ENCODE measurements at places on chromosomes 6 and 20.

- DNase-seq: no peak
These were observed 2.6 kb upstream of the NCOA3 start for GRCh38 chr20:47499053-47499452.

- no peak for DNase-seq
These were observed 10.1 kb downstream of the SAMHD1 start for GRCh38 chr20:36941401-36941835.

DNA sequence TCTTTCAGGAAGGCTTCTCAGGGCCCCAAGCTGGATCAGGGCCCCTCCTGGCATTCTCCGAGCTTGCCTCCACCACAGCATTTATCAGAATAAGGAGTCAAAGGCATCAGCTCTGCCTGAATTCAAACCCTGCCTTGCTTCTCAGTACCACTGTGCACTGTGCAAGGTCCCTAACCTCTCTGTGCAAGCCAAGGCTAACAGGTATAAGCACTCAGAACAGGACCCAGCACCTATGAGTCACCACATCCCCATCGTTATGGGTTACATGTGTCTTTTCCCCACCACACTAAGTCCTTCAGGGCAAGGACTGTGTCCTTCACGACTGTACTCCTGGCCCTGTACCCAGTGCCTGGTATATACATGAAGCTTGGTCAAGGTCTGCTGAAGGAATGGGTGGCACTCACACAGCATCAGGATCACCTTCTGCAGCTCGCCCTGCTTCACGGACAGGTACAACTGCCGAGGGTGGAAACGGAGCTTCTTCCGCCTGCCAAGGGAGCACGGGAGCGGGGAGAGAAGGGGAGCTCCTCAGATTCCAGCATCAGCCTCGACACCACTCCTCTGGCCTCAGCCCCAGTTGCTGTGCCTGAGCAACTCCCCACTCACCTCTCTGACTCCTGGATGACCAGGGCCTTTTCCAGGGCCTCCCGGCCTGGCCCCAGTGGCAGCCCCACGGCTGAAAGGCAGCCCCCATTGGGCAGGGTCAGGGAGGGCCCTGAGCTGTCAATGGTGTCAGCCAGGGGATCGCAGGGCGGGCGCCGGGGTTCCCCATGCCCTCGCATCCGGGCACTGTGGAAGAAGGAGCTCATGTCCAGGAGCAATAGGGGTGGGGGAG, 8.6 kb upstream of the SLC44A4 start:
- no peak for DNase-seq

DNA sequence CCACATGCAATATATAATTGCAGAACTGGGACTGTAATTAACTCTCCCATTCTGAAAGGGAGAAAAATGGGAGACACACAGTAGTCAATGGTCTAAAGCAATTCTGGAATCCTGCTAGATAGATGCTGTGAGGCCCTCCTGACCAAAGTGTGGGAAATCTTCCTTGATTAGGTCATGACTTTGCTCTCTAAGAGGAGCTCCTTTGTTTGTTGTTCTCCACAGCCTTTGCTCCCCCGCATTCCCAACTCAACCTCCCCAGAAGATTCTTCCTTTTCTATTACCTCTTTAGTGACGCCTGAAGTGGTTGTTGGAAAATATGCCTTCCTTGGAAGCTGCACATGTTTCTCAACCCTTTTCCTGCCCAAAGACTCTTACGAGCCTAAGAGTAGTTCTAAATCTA, 28.8 kb upstream of the LIN28B start:
- DNase-seq: no peak

DNA sequence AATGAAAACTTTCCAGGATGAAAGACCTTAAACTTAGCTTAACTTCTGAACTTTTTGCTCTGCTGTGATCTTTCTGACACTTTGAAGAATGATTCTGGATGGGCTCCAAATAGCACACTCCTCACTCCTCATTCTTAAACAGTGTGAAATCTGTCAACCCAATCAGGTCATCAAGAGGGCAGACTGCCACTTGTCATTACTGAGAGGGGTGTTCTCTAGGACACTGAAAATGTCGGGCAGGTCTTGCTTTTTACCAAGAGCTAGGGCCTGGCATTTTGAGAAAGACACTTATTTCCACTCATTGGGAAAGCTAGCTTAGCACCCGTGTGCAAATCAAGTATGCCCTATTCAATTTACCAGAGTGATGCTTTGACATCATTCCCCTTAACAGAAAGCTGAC, 122.2 kb downstream of the MTFR2 start:
- no peak for DNase-seq

GRCh38 chr20:64210656-64211369, 44.7 kb upstream of the PCMTD2 start:
- DNase-seq: no peak

DNA sequence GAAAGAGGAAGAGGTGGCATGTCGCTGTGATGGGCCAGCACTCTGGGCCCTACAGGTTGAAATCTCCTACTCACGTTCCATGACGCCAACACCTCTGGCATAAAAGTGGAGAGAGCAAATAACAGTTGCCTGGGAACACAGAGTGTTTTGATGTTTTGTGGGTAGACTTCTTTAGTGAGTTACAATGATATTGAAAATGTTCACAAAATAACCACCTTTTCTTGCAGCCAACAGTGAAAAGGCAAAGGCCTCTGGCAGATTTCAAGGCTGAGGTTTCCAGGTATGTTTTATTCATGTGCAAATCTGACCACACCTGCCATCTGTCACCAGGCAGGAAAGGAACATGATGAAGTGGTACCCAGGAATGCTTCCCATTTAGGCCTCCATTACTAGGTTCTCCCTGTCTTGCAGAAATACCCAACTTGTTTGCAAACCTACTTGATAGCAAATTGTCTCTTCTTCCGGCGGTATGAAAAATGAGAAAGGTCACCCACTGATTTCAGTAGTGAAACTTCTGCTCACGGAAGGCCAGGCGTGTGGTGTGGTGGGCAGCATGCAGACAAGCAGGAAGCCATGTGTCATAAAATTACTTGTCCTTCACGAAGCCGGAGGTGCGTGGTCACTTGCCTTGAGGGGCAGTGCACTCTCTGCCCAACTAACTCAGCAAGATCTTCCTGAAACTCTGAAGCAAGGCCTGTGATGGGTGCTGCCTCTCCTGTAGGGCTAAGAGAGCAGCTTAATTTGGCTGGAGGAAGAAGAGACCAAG, 299.1 kb upstream of the PRDM1 start:
- no peak for DNase-seq

Data from gastrocnemius medialis (tissue), 4 donors.